ENCODE measurements at places on chromosomes 5 and 9. TPM values are rescaled to one million over a fixed set of nuclear protein-coding genes. Genes with fewer than 3 reads are reported as not detected.

FUT7 gene
- total RNA-seq, result 0.60 TPM

CENPK gene
- total RNA-seq, result 3.5 TPM

TMC1 gene
- total RNA-seq, result 0.25 TPM

ANXA1 gene
- 250 TPM for total RNA-seq

IRGM gene
- total RNA-seq, result 0.44 TPM

BARX1 gene
- not detected for total RNA-seq

TPPP gene
- 6.9 TPM for total RNA-seq

PCDHGB2 gene
- total RNA-seq, result 4.0 TPM

ATOX1 gene
- 83.2 TPM for total RNA-seq

INSYN2B gene
- total RNA-seq, result 0.28 TPM

PRUNE2 gene
- 65.1 TPM for total RNA-seq

SLC6A7 gene
- total RNA-seq, result not detected

TTC33 gene
- total RNA-seq, result 20.1 TPM

Measured in kidney (tissue), 22 donors.